HFFc6 (cell line): ENCODE measurements at places on chromosomes 6 and 20. TPM values are rescaled to one million over a fixed set of nuclear protein-coding genes. Genes with fewer than 3 reads are reported as not detected.
A peak's percentile ranks its signal among the peaks of the same experiment; 100 is the strongest.

Gene SLPI
- not detected in 3 replicates for total RNA-seq

DNA sequence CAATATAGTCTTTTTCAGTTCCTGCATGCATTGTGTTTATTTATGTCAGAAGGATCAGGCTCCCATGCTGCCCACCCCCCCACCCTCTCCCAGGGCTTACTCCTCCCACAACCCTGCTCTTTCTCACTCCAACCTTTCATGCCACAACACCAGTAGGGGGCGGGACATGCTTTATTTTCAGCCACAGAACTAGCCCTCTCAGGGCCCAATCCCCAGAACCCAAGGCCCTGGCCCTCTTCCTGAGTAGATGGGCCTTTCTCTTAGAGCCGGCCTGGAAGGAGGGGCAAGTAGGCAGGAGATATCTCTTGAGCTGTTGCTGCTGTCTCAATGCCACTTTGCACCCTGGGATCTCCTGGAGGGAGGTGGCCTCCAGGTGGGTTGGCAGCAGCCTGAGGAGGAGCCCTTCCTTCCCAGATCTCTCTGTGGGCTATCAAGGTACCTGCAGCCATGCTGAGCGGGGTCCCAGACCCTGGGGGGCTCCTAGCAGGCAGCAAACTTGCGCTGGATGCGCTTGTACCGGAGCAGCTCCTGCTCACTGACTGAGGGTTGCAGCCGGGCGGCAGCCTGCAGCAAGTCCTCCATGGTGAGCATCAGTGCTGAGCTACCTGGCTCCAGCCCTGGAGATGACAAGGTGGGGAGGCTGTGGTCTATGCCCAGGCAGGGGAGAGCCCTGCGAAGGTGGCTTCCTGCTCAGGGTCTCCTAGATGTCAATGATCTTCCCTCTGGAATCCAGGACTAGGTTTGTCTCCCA is 3.5 kb downstream of the GNMT start:
- H3K27ac ChIP-seq, result no peak overlapping the region
- H3K4me1 ChIP-seq, result peaks cover 29% of the 10 kb centered on the region

- no peak for DNase-seq
- H3K27me3 ChIP-seq, result peaks cover 6% of the 10 kb centered on the region
- H3K27ac ChIP-seq, result no peak overlapping the region
- no peaks in the 10 kb centered on the region for H3K36me3 ChIP-seq
These were observed 2.8 kb upstream of the NEU1 start for GRCh38 chr6:31865205-31866118.

DNA sequence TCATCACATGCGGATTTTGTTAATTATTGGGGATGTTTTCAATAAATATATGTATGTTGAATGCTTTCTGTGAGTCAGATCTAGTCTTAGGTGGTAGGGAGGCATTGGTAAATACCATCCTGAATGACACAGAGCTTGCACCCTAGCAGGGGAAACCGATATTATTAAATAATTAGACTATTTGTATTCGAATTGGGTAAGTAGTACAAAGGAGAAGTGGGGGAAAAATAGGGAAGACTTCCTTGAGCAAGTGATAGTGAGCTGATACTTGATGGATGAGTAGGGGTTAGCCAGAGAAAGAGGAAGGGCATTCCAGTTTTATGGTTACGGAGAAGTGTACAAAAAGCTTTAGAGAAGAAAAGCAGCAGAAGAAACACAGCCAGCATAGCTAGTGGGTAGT is 1.5 kb downstream of the RIOK1 start:
- peak overlapping the region; percentile 93 for H3K4me3 ChIP-seq
- H3K4me1 ChIP-seq, result peaks cover 45% of the 10 kb centered on the region
- peaks cover 19% of the 10 kb centered on the region for H3K36me3 ChIP-seq
- peak overlapping the region; percentile 94 for H3K27ac ChIP-seq

DNA sequence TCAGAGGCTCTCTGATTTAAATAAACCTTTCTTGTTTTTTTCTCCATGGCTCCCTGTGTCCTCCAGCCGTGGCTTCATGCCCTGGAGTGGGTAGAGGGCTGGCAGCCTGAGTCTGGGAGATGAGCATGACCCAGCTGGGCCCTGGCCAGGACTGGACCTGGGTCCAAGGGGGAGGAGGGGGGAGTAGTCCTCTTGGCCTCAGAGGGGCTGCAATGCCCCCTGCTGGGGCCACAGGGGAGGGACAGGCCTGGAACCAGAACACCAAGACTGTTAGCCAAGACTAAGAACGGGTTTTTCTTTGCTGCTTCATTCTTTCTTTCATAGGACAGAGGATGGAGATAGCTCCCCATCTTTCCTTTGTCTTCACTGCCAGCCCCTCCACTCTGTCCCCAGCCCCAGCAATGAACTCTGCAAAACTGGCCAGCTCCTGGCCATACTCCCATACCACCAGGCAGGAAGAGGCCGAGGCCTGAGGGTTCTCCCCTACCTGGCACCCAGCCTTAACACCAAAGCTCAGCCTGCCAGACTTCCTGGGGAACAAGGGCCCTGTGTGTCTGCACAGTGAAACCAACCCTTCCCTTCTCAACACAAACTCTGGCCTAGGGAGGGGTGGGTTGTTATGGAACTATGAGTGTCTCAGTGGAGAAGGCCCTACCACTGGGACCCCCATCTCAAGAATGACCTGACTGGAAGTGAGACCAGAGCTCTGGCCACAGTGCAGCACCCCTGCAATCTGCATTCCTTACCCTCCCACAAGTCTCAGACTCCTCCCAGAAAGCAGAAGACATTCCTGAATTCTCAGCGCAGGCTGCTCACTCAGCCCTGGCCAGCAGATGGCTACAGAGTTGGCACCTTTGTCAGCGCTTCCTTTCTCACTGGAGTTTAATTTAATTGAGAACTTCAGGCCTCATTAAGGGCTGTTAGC is 11.0 kb downstream of the SLC29A1 start:
- peak overlapping the region; percentile 87 for H3K27ac ChIP-seq
- H3K27me3 ChIP-seq, result peaks cover 2% of the 10 kb centered on the region
- peaks cover 57% of the 10 kb centered on the region for H3K4me1 ChIP-seq
- peak; percentile 75 for DNase-seq

- peaks cover 7% of the 10 kb centered on the region for H3K4me1 ChIP-seq
- H3K27me3 ChIP-seq, result peaks cover 19% of the 10 kb centered on the region
- no peaks in the 10 kb centered on the region for H3K36me3 ChIP-seq
- H3K27ac ChIP-seq, result no peak overlapping the region
These were observed 21.1 kb downstream of the EYA2 start for GRCh38 chr20:46915575-46916257.

Gene PBOV1
- total RNA-seq, result not detected in 3 replicates
